ENCODE measurements at places on chromosomes 2 and 18.

GRCh38 chr2:173059292-173059691, 16.4 kb upstream of the MAP3K20 start:
- DNase-seq: no peak

DNA sequence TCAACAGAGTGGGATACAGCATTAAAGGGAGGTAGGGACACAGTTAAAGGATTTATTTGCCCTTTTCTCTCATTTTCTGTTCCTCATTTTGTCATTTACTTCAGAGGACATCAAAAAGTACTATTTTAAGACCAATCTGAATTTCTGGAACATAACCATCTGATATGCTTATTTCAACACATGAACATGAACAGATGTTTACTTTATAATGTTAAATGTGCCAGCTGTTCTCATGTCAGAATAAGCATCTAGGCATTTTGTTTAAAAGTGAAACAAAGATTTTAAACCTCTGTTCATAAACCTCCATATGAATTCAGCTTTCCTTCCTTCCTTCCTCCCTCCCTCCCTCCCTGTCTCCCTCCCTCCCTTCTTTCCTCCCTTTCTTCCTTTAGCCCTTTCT, 677.7 kb downstream of the CNTNAP5 start:
- no peak for DNase-seq

GRCh38 chr2:220513573-220514288, 886.3 kb downstream of the SLC4A3 start:
- DNase-seq: no peak

DNA sequence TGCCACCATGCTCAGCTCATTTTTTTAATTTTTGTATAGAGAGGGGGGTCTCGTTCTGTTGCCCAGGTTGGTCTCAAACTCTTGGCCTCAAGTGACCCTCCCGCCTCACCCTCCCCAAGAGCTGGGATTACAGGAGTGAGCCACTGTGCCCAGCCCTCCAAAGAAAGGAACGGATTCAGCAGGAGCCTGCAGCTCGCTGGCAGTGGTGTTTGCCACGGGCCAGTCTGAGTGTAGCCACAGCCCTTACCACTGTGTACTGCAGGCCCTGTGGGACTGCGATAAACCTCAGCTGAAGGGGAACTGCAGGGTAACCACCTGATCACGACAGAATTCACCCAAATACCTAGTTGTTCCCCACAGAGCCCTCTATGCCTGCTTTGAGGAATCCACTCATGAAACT, 6.8 kb downstream of the COPS9 start:
- DNase-seq: no peak

DNA sequence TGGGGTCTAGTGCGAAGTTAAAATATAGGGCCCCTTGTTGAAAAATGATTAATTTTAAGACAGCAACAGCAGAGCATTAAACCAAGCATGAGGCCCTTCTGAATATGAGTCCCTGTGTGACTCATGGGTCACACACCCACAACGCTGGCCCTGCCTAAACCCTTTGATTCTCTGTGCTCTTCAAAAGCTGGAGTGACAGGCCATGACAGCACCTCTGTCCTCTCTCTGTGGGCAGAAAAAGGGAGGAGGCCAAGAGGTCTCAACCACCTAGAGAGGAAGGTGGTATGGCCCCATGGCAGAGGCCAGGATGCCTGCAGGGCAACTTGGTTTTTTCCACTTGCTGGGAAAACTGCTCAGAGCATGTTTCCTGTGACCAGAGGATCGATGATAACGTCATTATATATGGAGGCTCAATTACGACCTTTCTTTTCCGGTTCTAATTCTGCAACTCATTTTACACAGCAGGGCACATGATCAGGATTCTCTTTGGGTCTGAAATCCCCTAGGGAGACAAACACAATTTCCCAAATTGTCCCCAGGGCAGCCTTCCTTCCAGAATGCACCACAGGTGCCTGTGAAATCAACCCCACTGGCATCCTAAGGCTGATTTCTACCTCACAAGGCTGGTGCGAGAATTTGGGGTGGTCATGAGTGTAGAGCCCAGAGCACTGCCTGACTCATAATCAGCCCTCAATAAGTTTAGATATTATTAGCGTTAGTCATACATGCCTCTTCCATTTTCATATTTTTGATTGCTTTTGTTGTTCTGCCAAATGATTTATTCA, 102.0 kb upstream of the PPP1CB start:
- no peak for DNase-seq

DNA sequence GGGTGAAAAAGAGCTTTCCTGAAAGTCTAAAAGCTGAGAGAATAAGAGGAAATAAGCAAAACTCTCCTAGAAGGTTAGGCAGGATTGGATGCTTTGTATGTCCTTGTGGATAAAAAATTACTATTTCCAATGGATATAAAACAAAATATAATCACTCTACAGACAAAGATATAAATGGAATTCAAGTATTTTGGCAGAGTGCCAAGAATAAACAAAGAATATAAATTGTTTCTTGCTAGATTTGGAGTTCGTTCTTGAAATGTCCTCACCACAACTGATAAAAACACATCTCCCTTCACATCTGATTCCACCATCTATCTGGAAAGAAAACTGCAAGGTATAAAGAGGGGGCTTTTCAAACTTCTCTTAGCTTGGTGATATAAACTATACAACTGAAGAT, 13.3 kb downstream of the SULT1C3 start:
- no peak for DNase-seq

DNA sequence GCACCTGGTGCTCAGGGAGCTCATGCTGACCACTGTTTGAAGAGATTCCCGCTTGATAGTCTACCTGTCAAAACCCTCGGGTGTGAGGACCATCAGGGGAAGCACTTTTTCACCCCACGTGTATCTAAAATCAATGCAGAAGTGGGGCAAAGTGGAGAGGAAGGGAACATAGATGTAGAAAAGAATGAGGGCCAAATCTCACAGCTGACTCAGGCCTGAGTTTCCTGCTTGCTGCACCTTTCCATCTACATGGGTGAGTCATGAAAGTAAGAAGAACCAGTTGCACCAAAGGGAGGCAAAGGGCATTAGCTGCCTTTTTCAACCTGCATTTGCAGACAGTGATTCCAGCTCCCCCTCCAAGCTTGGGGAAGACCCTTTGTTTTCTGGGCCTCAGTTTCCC, 100.2 kb upstream of the MYCN start:
- no peak for DNase-seq

- no peak for DNase-seq
Observed at GRCh38 chr2:169082995-169083394, 13.6 kb downstream of the DHRS9 start.

- DNase-seq: no peak
Observed at GRCh38 chr2:238077292-238077691, 16.5 kb downstream of the SCLY start.

GRCh38 chr18:58761970-58762780, 90.9 kb downstream of the MALT1 start:
- no peak for DNase-seq

GRCh38 chr2:15664273-15665066, 72.8 kb downstream of the DDX1 start:
- no peak for DNase-seq

DNA sequence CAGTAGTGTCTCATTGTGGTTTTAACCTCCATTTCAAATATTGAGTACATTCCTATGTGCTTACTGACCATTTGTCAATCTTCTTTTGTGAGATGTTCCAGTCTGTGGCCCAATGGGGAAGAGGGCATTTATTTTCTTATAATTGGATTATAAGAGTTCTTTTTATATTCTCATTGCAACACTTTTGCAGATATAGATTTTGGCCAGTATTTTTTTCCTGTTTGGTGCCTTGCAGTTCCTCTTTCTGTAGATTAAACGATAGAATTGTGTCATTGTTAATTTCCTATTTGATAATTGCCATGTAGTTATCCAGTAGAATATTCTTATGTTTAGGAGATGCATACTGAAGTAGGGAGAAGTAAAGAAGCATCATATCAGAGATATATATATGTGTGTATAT, 56.4 kb upstream of the CYTIP start:
- no peak for DNase-seq

GRCh38 chr2:10864861-10865636, 46.7 kb upstream of the KCNF1 start:
- DNase-seq: no peak

DNA sequence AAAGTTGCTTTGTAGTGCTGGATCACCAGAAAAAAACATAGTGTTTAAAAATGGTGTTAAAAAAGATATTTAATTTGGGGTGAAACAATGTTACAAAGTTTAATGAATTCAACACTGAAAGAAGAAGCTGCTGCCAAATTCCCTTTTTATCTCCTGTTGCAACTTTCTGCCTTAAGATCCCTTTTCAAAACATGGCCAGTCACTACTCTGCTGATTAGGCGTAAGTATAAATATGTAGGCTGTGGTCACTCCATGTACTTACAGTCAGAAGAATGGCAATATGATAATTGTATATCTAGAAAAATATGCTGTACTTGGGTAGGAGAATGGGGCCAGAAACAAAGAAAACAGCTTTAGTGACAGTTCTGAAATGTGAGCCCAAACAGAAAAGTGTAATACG, 123.5 kb upstream of the ZBTB14 start:
- DNase-seq: no peak

DNA sequence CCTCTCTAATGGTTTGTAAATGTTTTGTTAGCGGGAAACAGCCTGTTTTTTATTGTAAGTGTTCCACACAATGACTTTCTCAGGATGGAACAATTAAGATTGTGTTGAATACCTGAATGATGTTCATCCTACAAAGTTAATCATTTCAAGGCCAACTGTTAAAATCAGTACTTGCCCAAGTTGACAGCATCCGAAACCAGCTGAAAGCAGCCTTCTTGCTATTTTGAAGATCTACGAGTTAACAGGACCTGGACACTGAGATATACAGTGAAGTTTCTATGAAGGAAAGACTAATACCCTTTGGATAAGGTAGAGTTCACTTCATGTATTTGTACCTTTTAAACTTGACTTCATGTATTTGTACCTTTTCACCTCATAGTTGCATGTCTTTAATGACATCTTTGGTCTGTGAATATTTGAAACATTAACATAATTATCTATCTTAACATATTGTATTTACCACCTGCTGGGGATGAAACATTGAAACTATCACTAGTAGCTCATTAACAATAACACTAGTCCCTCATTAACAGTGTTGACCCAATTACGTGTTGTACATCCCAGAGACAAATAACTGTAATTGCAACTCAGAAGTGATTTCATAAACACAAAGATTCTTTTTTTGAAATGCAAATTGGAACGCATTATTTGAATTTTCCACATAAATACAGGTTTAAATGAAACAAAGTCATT, 556.0 kb upstream of the MEX3C start:
- no peak for DNase-seq

GRCh38 chr2:9665898-9666297, 35.1 kb upstream of the YWHAQ start:
- DNase-seq: no peak

GRCh38 chr2:138724327-138724726, 55.9 kb downstream of the NXPH2 start:
- DNase-seq: no peak

- DNase-seq: no peak
Observed at GRCh38 chr18:47593744-47594472, 336.6 kb downstream of the SMAD2 start.

- DNase-seq: no peak
Observed at GRCh38 chr2:65232636-65233035, 5.0 kb downstream of the ACTR2 start.

DNA sequence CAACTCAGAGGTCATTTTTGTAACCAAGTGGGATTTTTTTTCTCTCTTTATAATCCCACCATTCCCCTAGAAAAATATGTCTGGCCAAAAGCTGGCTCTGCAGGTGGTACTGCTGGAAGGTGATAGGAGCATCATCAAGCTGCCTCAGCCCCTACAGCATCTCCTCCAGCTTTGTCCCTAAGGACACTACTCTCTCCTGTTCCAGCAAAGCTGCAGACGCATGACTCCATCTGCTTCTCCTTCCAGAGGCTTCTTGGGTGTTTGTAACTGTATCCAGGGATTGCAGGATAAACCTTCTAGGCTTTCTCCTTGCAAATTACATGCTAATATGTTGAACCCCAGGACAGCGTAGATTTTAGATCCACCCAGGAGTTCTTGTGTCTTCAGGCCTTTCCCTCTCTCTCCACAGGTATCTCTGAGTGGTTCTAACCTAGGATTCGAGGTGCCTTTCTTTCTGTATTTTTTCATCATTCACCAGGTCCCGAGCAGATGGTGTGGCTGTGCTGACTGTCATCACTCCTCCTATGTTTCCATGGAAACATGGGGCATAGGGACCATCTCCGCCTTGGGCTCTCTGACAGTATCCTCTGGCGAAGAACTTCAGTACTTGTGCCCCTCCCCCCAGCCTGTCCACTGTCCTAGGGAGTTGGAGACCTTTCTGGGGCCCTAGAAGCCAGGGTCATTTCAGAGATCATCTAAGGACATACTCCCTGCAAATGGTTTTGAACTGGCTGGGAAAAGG, 34.3 kb downstream of the AFF3 start:
- no peak for DNase-seq

DNA sequence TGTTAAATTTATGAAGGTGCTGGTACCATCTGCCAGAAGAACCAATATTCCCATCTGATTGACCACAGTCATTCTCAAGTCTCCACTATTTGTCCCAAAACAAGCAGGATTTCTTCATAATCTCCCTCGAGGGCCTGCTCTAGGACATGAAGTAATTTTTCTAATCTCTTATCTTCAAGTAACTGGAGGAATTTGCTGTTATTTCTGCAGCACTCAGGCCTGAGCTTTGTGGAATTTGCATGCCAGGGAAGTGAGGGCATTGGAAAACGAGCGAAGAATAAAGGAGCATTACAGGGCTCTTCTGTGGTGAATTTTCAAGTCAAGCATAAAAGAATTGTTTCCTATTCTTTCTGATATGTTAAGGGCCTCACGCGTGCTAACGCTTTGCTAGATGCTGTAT, 161.2 kb upstream of the EPAS1 start:
- DNase-seq: no peak

DNA sequence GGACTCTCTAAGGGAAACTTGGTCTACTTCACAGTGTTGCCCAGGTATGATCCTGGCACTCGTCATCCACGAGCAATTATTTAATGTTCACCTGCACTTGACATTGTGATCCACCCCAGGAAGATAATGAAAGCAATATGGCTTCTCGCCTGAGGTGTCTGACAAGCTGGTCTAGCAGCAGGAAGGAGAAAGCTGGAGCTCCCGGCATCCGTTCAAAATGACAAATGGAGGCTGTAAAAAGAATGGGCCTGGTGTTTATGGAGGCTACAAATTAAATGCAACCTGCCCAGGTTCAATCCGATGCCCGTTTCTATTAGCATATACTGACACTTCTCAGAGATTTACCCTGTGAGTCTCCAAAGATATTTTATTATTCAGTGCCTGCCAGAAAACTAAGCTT, 317.6 kb downstream of the CTNNA2 start:
- DNase-seq: no peak

- no peak for DNase-seq
Observed at GRCh38 chr18:24878289-24878688, 417.9 kb downstream of the HRH4 start.

- DNase-seq: no peak
Observed at GRCh38 chr2:38192976-38193375, 117.0 kb upstream of the CYP1B1 start.

All from stimulated activated CD4-positive, alpha-beta T cell treated with anti-CD3 and anti-CD28 coated beads, Interleukin-1b, Interleukin-23, amount 100 ng/mL, for 1 hour (primary cell).